CD4-positive, alpha-beta memory T cell (primary cell): ENCODE measurements at places on chromosomes 12 and 14. TPM values are rescaled to one million over a fixed set of nuclear protein-coding genes. Genes with fewer than 3 reads are reported as not detected.

Gene SLC7A7
- 1.5 TPM for total RNA-seq

Gene DAO
- not detected for total RNA-seq

Gene SOAT2
- total RNA-seq = 0.26 TPM

Gene CCDC197
- not detected for total RNA-seq

Gene PLEK2
- total RNA-seq = 1.9 TPM

GRCh38 chr14:51727526-51727925 lies 75.8 kb downstream of the FRMD6 start:
- no peak overlapping the region for H3K27ac ChIP-seq
- no peaks in the 10 kb centered on the region for H3K36me3 ChIP-seq
- no peaks in the 10 kb centered on the region for H3K27me3 ChIP-seq
- H3K4me3 ChIP-seq = no peak overlapping the region

DNA sequence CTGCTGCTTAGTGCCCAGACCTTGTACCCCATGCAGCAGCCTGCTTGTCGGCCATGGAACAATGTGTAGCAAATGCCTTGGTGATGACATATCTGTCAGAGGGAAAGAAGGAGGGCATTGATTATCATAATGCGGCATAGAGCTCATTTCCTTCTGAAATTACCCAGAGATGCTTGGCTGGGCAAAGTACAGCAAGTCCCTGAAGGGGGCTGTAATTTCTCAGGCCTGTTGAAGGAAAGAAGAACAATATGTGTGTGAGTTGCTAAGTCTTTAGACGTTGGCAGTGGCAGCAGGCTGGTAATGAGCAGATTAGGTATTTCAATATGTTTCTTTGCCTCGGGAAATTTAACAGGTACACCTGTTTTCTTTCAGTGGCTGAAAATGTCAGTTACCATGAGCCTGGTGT lies 128.6 kb downstream of the CRADD start:
- no peak overlapping the region for H3K4me3 ChIP-seq
- H3K4me1 ChIP-seq = no peaks in the 10 kb centered on the region
- no peaks in the 10 kb centered on the region for H3K27me3 ChIP-seq
- no peak for DNase-seq
- no peaks in the 10 kb centered on the region for H3K36me3 ChIP-seq
- no peak overlapping the region for H3K27ac ChIP-seq

- DNase-seq = no peak
- no peaks in the 10 kb centered on the region for H3K27me3 ChIP-seq
- H3K4me3 ChIP-seq = no peak overlapping the region
- no peaks in the 10 kb centered on the region for H3K36me3 ChIP-seq
- H3K4me1 ChIP-seq = peaks cover 3% of the 10 kb centered on the region
These were observed 36.9 kb downstream of the MAPK1IP1L start for GRCh38 chr14:55088356-55088755.

GRCh38 chr12:120231316-120232011 lies 30.6 kb upstream of the RPLP0 start:
- H3K27ac ChIP-seq = peak overlapping the region; percentile 55
- peaks cover 98% of the 10 kb centered on the region for H3K4me1 ChIP-seq
- H3K4me3 ChIP-seq = peak overlapping the region; percentile 4
- H3K27me3 ChIP-seq = no peaks in the 10 kb centered on the region
- peak; percentile 94 for DNase-seq

GRCh38 chr12:110024051-110024450 lies 24.3 kb downstream of the C12orf76 start:
- no peaks in the 10 kb centered on the region for H3K4me1 ChIP-seq
- H3K27me3 ChIP-seq = no peaks in the 10 kb centered on the region
- no peak overlapping the region for H3K27ac ChIP-seq
- H3K4me3 ChIP-seq = no peak overlapping the region

DNA sequence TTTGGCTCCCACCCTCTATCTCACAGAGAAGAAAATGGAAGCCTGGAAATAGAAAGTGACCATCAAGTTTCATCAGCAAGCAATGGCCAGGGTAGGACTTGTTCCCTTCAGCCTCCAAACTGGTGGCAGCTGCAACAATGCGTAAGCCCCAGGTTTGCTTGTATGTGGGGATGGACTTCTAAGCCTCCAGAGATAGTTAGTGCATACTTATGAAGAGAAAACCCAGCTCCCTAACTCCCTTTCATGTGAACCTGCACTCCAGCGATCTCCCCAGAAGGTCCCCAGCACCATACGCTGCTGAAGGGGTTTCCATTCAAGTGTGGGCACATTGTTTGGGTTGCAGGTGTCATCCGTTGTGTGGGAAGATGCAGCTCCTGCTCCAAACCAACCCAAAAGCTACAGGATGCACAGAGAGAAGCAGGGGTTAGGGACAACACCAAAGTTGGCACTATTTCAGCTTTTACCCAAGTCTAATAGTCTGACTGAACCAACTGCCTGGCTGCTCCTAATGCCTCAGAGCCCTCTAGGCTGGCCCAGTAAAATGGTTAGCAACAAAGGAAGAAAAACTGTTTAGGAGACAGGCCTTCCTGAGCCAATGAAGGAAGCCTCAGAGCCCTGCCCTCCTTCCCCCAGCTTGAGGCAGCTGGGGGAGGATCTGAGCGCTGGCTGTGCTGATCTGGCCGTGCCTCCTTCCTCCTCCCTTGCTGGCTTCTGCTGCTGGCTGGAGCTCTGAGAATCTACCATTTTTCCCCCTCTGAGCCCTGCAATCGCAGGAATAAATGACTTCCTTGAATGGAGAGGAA lies 12.3 kb downstream of the ZFP36L1 start:
- H3K36me3 ChIP-seq = no peaks in the 10 kb centered on the region
- H3K27me3 ChIP-seq = no peaks in the 10 kb centered on the region
- H3K4me1 ChIP-seq = peaks cover 91% of the 10 kb centered on the region
- no peak overlapping the region for H3K4me3 ChIP-seq
- DNase-seq = peak; percentile 64

- H3K36me3 ChIP-seq = peaks cover 58% of the 10 kb centered on the region
- H3K27ac ChIP-seq = no peak overlapping the region
- H3K4me3 ChIP-seq = no peak overlapping the region
- H3K4me1 ChIP-seq = peaks cover under 1% of the 10 kb centered on the region
- no peaks in the 10 kb centered on the region for H3K27me3 ChIP-seq
These were observed 20.5 kb downstream of the AGAP2 start for GRCh38 chr12:57717846-57718640.
